ENCODE measurements at places on chromosomes 6 and 20. TPM values are rescaled to one million over a fixed set of nuclear protein-coding genes. Genes with fewer than 3 reads are reported as not detected.

DNA sequence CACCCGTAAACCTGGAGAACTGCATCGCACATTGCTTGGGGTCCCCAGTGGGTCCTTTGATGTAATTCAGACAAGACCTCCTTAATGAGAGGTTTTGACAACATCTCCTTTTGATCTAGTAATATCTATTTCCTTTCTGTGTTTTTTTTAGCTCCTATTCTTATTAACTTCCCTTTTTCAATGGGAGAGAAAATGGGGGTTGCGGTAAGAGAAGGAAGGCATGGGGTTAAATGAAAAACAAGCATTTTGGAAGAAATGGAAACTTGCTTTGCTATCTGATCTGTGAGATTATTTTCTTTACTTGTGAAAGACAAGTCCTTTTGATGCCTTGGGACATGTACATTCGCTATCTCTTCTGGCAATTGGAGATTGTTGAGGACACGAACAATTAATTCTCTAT lies 418.6 kb upstream of the MAN1A1 start:
- no peak for DNase-seq
- H3K36me3 ChIP-seq, result peaks cover 12% of the 10 kb centered on the region
- H3K27ac ChIP-seq, result no peak overlapping the region
- H3K4me1 ChIP-seq, result peaks cover 8% of the 10 kb centered on the region
- H3K4me3 ChIP-seq, result no peak overlapping the region

DNA sequence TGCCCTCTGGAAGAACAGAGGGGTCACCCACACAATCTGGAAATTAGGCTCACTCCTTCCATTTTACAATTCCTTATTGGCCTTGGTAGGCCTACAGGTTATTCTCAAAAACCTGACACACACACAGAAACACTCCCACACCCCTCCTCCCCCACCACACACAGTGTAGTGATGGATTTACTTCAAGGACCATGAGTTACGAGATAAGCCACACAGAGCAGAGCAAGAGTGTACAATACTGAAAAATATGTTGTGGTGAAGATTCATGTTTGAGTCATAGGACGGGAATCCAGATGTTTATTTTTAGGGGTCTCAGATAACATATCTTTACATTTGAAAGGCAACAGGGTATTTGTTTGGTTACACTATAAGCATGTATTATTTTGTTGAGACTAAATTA lies 291.9 kb downstream of the PLCB1 start:
- no peak for DNase-seq
- H3K4me3 ChIP-seq, result no peak overlapping the region
- H3K36me3 ChIP-seq, result no peaks in the 10 kb centered on the region
- no peaks in the 10 kb centered on the region for H3K27me3 ChIP-seq
- H3K27ac ChIP-seq, result no peak overlapping the region

DNA sequence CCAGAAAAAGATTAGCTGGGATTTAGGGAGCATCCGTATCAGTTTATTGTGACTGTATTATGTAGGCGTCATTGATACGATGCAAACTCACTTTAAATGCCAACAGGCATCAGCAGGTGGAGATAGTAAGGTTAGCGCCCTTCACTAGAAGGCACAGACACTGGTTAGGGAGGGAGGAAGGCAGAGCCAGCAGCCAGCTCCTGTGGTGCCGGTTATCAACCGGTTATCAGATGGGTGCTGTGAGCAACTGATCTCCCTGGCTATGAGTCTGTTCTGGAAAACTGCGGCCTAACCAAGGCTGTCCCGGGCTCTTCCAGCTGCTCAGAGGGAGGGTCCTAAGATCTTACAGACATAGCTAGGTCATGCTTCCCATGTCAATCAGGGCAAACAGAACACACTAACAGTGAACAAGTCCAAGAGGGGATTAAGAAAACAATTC lies 47.5 kb upstream of the CD93 start:
- H3K27ac ChIP-seq, result no peak overlapping the region
- DNase-seq, result no peak
- no peaks in the 10 kb centered on the region for H3K27me3 ChIP-seq
- no peaks in the 10 kb centered on the region for H3K4me1 ChIP-seq
- no peak overlapping the region for H3K4me3 ChIP-seq

DNA sequence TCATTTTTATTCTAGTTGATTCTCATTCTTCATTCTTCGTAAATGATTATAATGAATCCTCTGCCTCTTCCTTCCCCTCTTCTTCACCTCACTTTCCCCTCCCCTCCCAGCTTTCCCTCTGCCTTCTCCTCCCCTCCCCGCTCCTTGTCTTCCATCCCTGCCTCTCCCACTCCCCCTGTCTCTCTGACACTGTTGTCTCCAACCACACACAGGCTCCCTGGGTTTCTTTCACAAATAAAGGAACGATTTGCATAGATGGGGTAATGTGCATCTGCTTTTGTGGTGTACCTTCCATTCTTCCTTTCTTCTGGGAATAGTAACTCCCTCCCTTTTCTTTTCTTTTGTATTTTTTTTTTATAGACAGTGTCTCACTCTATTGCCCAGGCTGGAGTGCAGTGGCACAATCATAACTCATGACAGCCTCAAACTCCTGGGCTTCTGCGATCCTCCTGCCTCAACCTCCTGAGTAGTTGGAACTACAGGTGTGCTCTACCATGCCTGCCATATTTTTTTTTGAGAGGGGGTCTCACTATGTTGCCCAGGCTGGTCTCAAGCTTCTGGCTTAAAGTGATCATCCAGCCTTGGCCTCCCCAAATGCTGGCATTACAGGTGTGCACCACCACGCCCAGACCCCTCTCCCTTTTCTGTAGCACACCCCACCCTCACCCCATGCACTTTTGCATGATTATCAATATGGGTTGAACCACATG lies 318.6 kb downstream of the PRKN start:
- peaks cover 52% of the 10 kb centered on the region for H3K4me1 ChIP-seq
- H3K36me3 ChIP-seq, result no peaks in the 10 kb centered on the region
- no peak for DNase-seq
- no peak overlapping the region for H3K27ac ChIP-seq
- no peaks in the 10 kb centered on the region for H3K27me3 ChIP-seq

- H3K4me1 ChIP-seq, result peaks cover 75% of the 10 kb centered on the region
- no peaks in the 10 kb centered on the region for H3K27me3 ChIP-seq
- peak overlapping the region; percentile 88 for H3K4me3 ChIP-seq
Measured at GRCh38 chr6:33428224-33428965, 8.5 kb downstream of the SYNGAP1 start.

GRCh38 chr6:163950159-163950558 lies 535.6 kb downstream of the QKI start:
- DNase-seq, result no peak
- H3K27me3 ChIP-seq, result no peaks in the 10 kb centered on the region

GRCh38 chr6:10526156-10526555 lies 5.0 kb downstream of the GCNT2 start:
- DNase-seq, result no peak
- no peaks in the 10 kb centered on the region for H3K27me3 ChIP-seq
- peaks cover 51% of the 10 kb centered on the region for H3K4me1 ChIP-seq
- no peak overlapping the region for H3K4me3 ChIP-seq
- H3K36me3 ChIP-seq, result no peaks in the 10 kb centered on the region

- H3K27ac ChIP-seq, result no peak overlapping the region
- no peaks in the 10 kb centered on the region for H3K27me3 ChIP-seq
- no peak for DNase-seq
- H3K36me3 ChIP-seq, result peaks cover 22% of the 10 kb centered on the region
Measured at GRCh38 chr6:164208371-164208770, 793.9 kb downstream of the QKI start.

DNA sequence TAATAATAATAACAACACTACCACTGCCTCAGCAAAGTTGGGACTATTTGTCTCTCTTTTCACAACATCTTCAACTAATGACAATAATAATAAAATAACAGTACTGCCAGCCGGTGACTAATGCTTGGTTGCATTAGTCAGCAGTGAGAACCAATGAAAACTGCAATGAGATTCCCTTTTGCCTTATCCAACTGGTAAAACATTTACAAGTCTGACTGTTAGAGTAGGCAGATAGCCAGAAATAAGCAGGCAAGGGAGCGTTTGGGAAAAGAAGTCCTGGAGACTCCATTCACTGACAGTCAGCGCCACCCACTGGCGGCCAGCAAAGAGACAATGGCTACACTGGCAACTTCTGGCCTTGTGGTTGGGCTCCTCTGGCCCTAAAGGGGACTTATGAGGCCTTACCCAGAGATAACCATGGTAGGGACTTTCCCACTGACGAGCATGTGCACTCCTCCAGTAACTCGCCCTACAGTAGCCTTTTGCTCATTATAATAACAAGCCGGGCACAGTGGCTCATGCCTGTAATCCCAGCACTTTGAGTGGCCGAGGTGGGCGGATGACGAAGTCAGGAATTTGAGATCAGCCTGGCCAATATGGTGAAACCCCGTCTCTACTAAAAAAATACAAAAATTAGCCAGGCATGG lies 3.4 kb upstream of the NSFL1C start:
- H3K36me3 ChIP-seq, result no peaks in the 10 kb centered on the region
- H3K27ac ChIP-seq, result no peak overlapping the region
- peak; percentile 83 for DNase-seq

DNA sequence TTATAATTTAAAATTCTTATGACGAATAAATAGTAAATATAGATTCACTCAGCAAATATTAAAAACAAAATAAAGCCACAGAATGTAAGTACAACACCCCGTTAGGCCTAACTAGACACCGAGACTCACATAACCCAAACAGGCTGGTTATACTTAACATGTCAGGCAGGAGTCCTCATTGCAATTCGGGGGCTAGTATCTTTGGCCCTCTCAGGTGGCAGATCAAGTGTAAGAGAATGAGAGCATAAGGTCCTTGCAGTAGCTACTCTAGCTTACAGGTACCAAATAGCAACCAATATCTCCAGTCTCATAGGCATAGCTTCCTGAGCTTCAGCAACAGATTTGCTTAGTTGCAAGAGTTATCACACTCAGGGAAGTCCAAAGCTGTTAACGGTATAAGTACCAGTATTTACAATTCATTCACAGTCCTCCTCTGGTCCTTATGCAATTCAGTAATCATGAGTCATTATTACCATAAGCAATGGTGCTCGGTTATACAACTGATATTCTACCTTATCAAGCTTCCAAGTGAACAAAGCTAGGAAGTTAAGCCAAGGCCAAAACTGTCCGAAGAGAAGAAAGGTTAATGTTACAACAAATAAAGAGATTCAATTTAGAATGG lies 20.1 kb downstream of the REV3L start:
- DNase-seq, result no peak
- peaks cover 9% of the 10 kb centered on the region for H3K36me3 ChIP-seq
- H3K27me3 ChIP-seq, result no peaks in the 10 kb centered on the region
- no peak overlapping the region for H3K4me3 ChIP-seq

DNA sequence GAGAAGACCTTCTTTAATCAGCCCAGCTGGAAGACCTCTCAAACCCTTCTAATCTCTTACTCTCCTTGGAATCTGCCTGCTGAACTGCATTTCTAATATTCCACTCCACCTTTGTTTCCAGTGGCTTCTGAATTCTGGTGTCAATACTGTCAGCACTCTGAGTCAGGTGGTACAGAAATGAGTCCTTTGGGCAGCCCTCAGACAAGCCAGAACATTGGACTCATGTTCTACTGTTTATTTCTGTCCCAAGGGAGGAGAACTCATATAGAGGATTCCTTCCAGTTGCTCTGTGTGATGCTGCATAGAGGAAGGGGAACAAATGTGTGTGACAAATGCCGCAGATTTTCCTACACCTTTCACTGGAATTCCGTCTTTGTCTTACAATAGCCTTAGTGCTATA lies 114.8 kb downstream of the PHF3 start:
- no peak overlapping the region for H3K4me3 ChIP-seq
- H3K27me3 ChIP-seq, result peaks cover 4% of the 10 kb centered on the region
- no peak overlapping the region for H3K27ac ChIP-seq
- H3K4me1 ChIP-seq, result peaks cover 8% of the 10 kb centered on the region
- peaks cover 14% of the 10 kb centered on the region for H3K36me3 ChIP-seq
- no peak for DNase-seq

DNA sequence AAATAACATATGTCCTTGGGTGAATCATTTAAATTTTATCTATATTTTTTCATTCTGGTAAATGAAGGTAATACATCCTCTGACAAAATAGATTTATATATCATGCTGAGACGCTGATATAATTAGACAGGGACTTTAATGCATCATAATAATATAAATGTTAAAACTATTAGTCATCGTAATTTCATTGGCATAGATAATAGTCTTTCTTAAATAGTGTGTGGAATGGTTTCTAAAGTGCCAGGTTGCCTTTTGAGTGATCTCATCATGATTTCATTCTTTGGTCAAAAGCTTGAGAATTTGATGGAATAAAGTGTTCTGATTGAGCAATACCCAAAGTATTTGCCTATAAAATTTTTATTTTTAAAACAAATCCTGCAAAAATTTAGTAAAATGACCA lies 43.2 kb upstream of the BMP5 start:
- no peaks in the 10 kb centered on the region for H3K27me3 ChIP-seq
- no peak overlapping the region for H3K27ac ChIP-seq
- no peak for DNase-seq
- no peaks in the 10 kb centered on the region for H3K36me3 ChIP-seq
- H3K4me1 ChIP-seq, result peaks cover 6% of the 10 kb centered on the region

- no peak overlapping the region for H3K27ac ChIP-seq
- no peaks in the 10 kb centered on the region for H3K27me3 ChIP-seq
- peaks cover 23% of the 10 kb centered on the region for H3K4me1 ChIP-seq
Measured at GRCh38 chr6:118163542-118163941, 256.5 kb downstream of the SLC35F1 start.

- DNase-seq, result peak; percentile 39
- no peaks in the 10 kb centered on the region for H3K27me3 ChIP-seq
- peaks cover 14% of the 10 kb centered on the region for H3K4me1 ChIP-seq
- H3K4me3 ChIP-seq, result no peak overlapping the region
- no peaks in the 10 kb centered on the region for H3K36me3 ChIP-seq
Measured at GRCh38 chr6:34560366-34561226, 4.5 kb upstream of the SPDEF start.

DNA sequence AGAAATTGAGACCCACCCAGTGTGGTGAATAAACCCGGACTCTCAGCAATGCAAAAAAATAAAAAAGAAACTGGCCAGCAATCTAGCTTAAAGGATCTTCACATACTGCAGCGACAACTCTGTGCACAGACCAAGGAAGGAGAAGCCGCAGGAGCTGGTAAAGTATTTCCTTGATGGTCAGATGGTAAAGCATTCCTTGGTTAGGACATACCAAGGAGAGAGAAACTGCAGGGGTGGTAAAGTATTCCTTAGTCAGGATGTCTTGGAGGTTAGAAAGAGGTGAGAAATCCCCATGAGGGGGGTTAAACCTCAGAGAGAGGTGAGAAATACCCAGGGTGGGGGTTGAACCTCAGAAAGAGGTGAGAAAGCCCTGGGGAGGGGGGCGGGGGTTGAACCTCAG lies 86.8 kb downstream of the PLG start:
- no peaks in the 10 kb centered on the region for H3K36me3 ChIP-seq
- peaks cover 38% of the 10 kb centered on the region for H3K4me1 ChIP-seq
- no peak overlapping the region for H3K27ac ChIP-seq
- no peak overlapping the region for H3K4me3 ChIP-seq
- no peak for DNase-seq

Gene USP49
- 18.4 TPM for total RNA-seq

Gene SERINC3
- total RNA-seq, result 38.6 TPM

Gene IL17A
- not detected for total RNA-seq

Gene MAS1
- total RNA-seq, result 0.68 TPM

Gene TFAP2A
- 0.30 TPM for total RNA-seq

Gene SLC22A2
- 0.44 TPM for total RNA-seq

Gene LRFN2
- 1.3 TPM for total RNA-seq

Gene RNF5
- total RNA-seq, result 111 TPM

Gene ULBP3
- 5.6 TPM for total RNA-seq

Gene MOG
- 1.2 TPM for total RNA-seq

Gene KIAA1755
- total RNA-seq, result 0.16 TPM

Gene TRIM31
- total RNA-seq, result 0.11 TPM

Gene HLA-DRA
- total RNA-seq, result 2.8 TPM
